Neural progenitor cell (in vitro differentiated cells): ENCODE measurements at places on chromosomes 1 and 21. TPM values are rescaled to one million over a fixed set of nuclear protein-coding genes. Genes with fewer than 3 reads are reported as not detected.

DNA sequence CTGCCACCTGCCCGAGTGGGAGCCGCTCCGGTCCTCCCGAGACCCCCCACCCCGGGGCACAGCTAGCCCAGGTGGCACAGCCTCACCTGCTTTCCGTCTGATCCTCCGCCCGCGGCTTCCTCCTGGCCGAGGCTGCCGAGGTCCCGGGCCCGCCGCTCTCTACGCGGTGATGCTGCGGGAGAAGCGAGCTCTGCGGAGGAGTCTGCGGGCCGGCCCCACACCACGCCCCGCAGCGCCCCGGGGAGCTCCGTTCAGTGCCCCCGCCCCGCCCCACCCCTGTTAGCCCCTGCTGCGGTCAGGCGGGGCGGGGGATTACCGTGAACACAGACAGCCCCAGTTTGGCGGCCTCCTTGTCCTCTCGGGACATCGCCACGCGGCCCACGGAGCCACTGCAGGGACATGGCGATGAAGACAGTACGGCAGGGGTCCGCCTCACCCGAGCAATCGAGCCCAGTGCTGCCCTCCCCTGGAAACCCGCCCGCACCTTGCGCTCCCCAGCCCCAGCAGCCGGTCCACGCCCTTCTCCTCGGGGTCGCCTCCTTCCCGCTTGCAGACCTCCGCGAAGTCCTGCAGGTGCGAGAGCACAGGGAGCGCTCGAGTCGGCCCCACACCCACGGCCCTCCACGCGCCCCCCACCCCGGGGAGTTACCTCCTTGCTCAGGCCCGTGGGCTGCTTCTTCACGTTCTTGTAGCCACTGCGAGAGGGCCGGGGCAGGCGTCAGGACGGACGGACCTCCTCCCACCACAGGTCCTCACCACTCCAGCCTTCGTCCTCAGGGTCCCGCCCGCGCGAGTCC, 933 bp downstream of the C1orf35 start:
- no peak overlapping the region for H3K27ac ChIP-seq
- no peaks in the 10 kb centered on the region for H3K27me3 ChIP-seq
- peaks cover 8% of the 10 kb centered on the region for H3K4me1 ChIP-seq
- DNase-seq, result peak; percentile 71
- peak overlapping the region; percentile 70 for H3K4me3 ChIP-seq
- no peaks in the 10 kb centered on the region for H3K36me3 ChIP-seq

GRCh38 chr1:170932236-170932635, 3.1 kb upstream of the MROH9 start:
- no peak overlapping the region for H3K4me3 ChIP-seq
- H3K27ac ChIP-seq, result no peak overlapping the region
- no peaks in the 10 kb centered on the region for H3K36me3 ChIP-seq
- H3K4me1 ChIP-seq, result no peaks in the 10 kb centered on the region
- H3K27me3 ChIP-seq, result no peaks in the 10 kb centered on the region
- no peak for DNase-seq

GRCh38 chr1:212415107-212415841, 588 bp upstream of the PACC1 start:
- H3K27ac ChIP-seq, result no peak overlapping the region
- H3K27me3 ChIP-seq, result peaks cover 16% of the 10 kb centered on the region
- peak overlapping the region; percentile 85 for H3K4me3 ChIP-seq
- H3K36me3 ChIP-seq, result no peaks in the 10 kb centered on the region
- peaks cover 12% of the 10 kb centered on the region for H3K4me1 ChIP-seq

Gene CELA2B
- not detected in 2 replicates for total RNA-seq

Gene TMPRSS3
- not detected in 2 replicates for total RNA-seq

Gene CELA2A
- not detected in 2 replicates for total RNA-seq

DNA sequence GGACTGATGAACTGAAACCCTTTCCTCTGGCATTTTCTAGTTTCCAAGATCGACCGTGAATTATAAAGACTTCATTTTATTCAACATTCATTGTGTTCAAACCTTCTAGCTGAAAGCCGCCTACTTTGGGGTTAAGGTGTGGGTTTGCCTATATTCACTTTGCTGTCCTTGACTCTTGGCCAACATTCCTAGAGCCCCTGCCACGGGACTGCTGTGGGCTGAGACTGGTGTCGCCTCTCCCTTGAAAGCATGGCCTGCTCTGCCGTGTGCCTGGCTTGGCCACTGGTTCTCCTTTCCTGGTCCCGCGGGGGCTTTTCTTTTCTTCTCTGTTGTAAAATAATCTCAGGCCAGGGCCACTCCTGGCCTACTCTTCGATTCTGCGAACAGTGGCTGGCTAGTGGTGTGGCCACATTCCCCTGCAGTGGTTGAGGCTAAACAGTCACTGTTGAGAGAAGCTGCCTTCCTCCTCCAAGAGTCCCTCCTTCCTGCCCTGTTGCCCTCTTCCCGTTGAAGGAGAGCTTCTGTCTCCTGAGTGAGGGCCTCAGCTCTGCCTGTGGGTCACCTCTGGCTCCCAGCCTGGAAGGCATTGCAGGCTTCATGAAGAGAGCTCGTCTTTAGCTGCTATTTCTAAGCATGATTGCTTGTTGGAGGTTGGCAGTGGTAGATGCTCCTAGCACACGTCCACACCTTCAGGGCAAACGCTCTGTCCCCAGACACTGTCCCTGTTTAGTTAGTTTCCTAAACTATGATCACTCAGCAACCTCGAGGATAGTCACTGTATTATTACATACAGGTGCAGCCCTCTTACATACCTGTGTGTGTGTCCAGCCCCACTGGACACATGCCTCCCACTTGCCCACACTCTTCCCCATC, 80.5 kb downstream of the GALNT2 start:
- no peak overlapping the region for H3K27ac ChIP-seq
- peaks cover 45% of the 10 kb centered on the region for H3K4me1 ChIP-seq
- H3K4me3 ChIP-seq, result no peak overlapping the region
- no peaks in the 10 kb centered on the region for H3K27me3 ChIP-seq

Gene NOTCH2NLA
- 18.5 and 20.7 TPM in 2 replicates for total RNA-seq

GRCh38 chr1:44946725-44947062, 39.7 kb downstream of the EIF2B3 start:
- H3K27ac ChIP-seq, result no peak overlapping the region
- no peaks in the 10 kb centered on the region for H3K27me3 ChIP-seq
- H3K4me1 ChIP-seq, result no peaks in the 10 kb centered on the region
- H3K36me3 ChIP-seq, result no peaks in the 10 kb centered on the region
- DNase-seq, result no peak
- no peak overlapping the region for H3K4me3 ChIP-seq

Gene ABCD3
- 27.3 and 45.1 TPM in 2 replicates for total RNA-seq

Gene CATSPERE
- total RNA-seq, result 0.86 and 1.1 TPM in 2 replicates

Gene SLAMF6
- total RNA-seq, result not detected in 2 replicates

DNA sequence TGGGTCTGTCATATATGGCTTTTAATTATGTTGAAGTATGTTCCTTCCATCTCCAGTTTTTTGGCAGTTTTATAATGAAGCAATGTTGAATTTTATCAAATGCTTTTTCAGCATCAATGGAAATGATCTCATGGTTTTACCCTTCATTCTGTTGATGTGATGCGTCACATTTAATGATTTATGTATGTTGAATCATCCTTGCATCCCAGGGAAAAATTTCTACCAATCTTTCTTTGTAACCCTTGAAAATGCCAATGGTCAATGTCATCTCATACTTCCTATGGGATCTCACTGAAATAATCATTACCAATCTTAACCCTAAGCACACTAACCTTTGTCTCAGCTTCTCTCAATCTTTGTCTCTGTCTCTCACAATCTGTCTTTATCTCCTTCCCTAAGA, 1004.0 kb downstream of the KCNT2 start:
- H3K27me3 ChIP-seq, result no peaks in the 10 kb centered on the region
- no peaks in the 10 kb centered on the region for H3K4me1 ChIP-seq
- no peaks in the 10 kb centered on the region for H3K36me3 ChIP-seq
- no peak overlapping the region for H3K27ac ChIP-seq
- no peak for DNase-seq

GRCh38 chr1:7568901-7569524, 202.1 kb upstream of the VAMP3 start:
- no peaks in the 10 kb centered on the region for H3K4me1 ChIP-seq
- H3K27ac ChIP-seq, result no peak overlapping the region

Gene OR10Z1
- not detected in 2 replicates for total RNA-seq

DNA sequence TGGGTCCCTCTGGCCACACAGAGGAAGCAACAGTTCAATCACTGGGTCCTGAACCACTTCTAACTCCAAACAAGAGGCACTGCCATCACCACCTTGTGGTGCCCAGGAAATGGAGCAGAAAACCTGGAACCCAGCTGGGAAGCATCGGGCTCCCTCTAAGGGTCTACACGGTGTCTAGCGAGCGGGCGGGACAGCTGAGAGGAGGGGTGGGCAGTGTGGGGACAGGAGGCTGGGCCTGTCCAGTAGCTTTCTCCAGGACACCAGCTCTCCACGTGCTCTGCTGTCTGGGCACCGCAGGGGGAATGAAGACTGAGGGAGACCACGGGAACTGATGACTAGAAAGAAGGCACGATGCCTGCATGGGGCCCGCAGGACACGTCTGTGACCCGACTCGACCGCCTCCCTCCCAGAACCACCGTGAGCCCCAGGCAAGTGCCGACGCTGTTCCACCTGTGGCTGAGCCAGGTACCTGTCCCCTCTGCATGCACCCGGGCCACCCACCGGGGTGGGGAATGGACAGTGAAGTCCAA, 5.4 kb upstream of the PRDM15 start:
- H3K4me1 ChIP-seq, result peaks cover 3% of the 10 kb centered on the region
- H3K27ac ChIP-seq, result no peak overlapping the region
- H3K36me3 ChIP-seq, result no peaks in the 10 kb centered on the region
- no peak overlapping the region for H3K4me3 ChIP-seq
- no peak for DNase-seq
- no peaks in the 10 kb centered on the region for H3K27me3 ChIP-seq

GRCh38 chr1:2086446-2087078, 36.4 kb downstream of the PRKCZ start:
- H3K4me3 ChIP-seq, result no peak overlapping the region
- no peaks in the 10 kb centered on the region for H3K27me3 ChIP-seq
- no peak overlapping the region for H3K27ac ChIP-seq
- DNase-seq, result no peak
- peaks cover 12% of the 10 kb centered on the region for H3K4me1 ChIP-seq

Gene KRTAP21-2
- total RNA-seq, result not detected in 2 replicates

- no peak overlapping the region for H3K4me3 ChIP-seq
- peaks cover 8% of the 10 kb centered on the region for H3K4me1 ChIP-seq
- no peak overlapping the region for H3K27ac ChIP-seq
Observed at GRCh38 chr1:60699325-60699724, 383.0 kb upstream of the NFIA start.

DNA sequence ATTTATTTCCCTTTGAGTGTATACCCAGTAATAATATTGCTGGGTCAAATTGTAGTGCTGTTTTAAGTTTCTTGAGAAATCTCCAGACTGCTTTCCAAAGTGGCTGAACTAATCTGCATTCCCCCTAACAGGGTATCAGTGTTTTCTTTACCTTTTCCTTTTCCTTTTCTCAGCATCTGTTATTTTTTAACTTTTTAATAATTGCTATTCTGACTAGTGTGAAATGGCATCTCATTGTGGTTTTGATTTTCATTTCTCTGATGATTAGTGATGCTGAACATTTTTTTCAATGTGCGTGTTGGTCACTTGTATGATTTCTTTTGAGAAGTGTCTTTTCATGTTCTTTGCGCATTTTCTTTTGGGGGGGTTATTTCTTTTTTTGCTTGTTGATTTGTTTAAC, 374.9 kb upstream of the BRINP3 start:
- H3K27ac ChIP-seq, result no peak overlapping the region
- no peak overlapping the region for H3K4me3 ChIP-seq
- H3K36me3 ChIP-seq, result no peaks in the 10 kb centered on the region
- no peak for DNase-seq
- no peaks in the 10 kb centered on the region for H3K27me3 ChIP-seq
- no peaks in the 10 kb centered on the region for H3K4me1 ChIP-seq

GRCh38 chr1:21251773-21252471, 38.3 kb downstream of the ECE1 start:
- H3K27me3 ChIP-seq, result no peaks in the 10 kb centered on the region
- DNase-seq, result no peak
- H3K27ac ChIP-seq, result no peak overlapping the region
- no peak overlapping the region for H3K4me3 ChIP-seq
- no peaks in the 10 kb centered on the region for H3K4me1 ChIP-seq

GRCh38 chr1:117638759-117639158, 32.9 kb downstream of the TENT5C start:
- H3K27me3 ChIP-seq, result no peaks in the 10 kb centered on the region
- no peak for DNase-seq
- no peak overlapping the region for H3K27ac ChIP-seq
- no peak overlapping the region for H3K4me3 ChIP-seq
- H3K36me3 ChIP-seq, result no peaks in the 10 kb centered on the region

DNA sequence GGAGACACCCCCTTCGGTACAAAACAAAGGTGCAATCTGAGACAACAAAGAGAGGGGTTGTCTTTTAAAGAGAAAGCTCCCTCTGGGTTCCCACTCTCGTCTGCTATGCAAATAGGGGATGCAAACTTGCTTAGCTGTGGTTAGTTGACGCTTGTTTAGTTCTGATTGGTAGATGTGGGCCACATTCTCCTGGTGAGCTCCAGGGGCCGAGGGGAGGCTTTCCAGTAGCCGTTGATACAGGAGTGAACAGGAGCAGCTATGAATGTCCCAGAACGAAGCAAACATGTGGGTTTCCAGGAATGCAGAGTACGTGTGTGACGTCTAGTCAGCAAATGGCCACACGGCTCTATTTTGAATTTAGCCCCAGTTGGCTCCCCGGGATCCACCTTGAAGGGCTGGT, 14.7 kb downstream of the TFF2 start:
- H3K4me3 ChIP-seq, result no peak overlapping the region
- H3K27ac ChIP-seq, result no peak overlapping the region
- H3K27me3 ChIP-seq, result no peaks in the 10 kb centered on the region
- H3K4me1 ChIP-seq, result peaks cover 15% of the 10 kb centered on the region
- H3K36me3 ChIP-seq, result no peaks in the 10 kb centered on the region

Gene FAM72A
- 24.6 and 36.2 TPM in 2 replicates for total RNA-seq

Gene HTR1D
- 1.1 and 2.0 TPM in 2 replicates for total RNA-seq

Gene C8A
- not detected in 2 replicates for total RNA-seq

Gene MMEL1
- 0.19 and 0.31 TPM in 2 replicates for total RNA-seq
